Effector memory CD4-positive, alpha-beta T cell (primary cell): ENCODE measurements at places on chromosomes 13 and 19.
A peak's percentile ranks its signal among the peaks of the same experiment; 100 is the strongest.

DNA sequence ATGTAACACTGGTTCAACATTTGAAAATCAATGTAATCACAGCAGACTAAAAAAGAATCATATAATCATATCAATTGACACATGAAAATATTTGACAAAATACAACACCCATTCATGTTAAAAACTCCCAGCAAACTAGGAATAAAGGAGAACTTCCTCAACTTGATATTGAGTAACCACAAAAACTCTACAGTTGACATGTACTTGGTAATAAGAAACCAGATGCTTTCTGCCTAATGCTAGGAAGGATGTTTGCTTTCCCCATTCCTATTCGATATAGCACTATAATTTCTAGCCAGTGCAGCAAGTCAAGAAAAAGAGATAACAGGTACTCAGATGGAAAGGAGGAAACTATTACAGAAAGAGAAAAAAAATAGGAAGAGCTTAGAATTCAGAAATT lies 26.9 kb downstream of the UFM1 start:
- DNase-seq = no peak

GRCh38 chr19:33496038-33496895 lies 25.3 kb downstream of the PEPD start:
- DNase-seq = no peak

DNA sequence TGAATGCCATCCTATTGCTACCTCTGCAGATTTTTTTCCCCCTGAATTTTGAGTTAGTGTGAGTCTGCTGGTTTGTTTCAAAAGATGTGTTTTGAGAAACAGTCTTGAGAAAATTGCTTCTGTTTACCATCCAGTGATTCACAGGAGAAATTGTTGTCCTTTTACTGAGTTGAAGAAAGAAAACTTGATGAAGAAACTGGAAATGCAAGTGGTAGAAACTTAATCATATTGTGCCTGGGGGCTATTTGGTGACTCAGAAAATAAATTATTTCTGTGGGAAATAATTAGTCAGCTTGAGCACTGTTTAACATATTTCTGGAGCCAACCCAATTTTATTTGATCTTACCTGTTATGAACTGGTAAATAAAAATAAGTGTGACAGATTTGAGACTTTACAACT lies 35.4 kb downstream of the PAN3 start:
- no peak for DNase-seq

DNA sequence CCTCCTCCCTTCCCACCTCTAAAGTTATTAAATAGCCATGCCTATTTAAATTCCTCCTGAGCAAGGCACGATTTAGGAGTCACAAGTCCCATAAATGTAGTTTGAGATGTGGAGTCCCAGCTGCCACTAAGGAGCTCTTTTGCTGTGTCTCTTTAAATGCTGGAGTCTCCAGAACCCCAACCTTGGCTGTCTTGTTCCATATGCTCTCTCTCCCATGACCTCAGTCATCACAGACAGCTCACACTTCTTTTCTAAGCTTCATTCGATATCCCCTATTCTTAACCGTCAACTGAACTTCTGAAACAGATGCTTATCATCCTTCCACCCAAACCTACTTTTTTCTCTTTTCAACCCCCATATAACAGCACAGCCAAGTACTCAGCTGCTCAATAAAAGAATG lies 197.1 kb downstream of the VWA8 start:
- DNase-seq = no peak

DNA sequence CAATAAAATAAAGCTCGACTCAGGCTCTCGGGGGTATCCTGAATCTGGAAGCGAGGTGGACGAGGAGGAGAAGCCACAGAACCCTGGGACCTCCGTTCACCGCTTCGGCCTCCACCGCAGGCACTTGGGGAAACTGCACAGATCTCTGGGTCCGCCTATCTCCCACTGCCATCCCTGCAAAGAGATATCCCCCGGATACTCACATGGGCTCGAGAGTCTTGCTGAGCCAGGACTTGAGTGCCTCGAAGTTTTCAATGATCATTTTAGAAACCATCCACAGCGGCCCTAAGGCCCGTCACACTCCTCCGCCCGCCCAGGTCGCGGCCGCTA lies 589 bp downstream of the RBM26 start:
- DNase-seq = peak; percentile 4

DNA sequence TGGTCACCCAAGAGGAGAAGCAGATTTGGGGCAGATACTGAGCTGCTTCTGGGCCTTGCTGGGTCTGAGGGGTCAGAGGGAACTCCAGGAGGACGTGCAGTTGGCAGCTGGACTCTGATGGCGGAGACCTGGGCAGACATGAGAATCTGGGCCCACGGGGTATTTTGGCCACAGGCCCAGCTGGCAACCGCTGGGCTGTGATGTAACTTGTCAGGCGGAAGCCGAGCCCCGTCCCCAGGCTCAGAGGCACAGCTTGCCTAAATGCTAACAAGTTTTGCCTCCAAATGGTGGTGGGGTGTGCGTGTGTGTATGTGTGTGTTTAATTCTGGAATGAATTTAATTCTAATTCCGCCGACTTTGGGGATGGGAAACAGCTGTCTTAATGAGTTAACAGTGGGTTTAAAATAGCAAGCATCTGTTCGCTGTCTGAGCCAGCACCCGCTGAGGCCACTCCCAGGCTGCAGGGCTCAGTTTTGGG lies 11.6 kb downstream of the ZNRF4 start:
- no peak for DNase-seq

DNA sequence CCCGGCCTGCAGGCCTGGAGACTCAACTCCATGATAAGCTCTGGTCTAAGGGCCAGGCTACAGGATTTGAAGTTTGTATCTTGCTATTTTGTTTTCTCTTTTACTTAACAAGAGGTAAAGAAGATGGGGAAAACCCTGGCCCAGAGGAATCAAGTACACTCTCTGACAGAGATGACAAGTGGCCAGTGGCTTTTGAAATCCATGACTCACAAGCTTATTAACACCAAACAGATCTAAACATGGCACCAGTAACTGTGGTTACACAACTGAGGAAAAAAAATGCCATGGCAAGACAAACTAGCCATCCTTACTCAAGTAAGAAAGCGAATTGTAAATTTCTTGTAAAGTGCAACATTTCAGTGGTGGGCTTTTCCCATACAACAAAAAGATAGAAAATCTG lies 72.6 kb upstream of the SERTM1 start:
- no peak for DNase-seq

DNA sequence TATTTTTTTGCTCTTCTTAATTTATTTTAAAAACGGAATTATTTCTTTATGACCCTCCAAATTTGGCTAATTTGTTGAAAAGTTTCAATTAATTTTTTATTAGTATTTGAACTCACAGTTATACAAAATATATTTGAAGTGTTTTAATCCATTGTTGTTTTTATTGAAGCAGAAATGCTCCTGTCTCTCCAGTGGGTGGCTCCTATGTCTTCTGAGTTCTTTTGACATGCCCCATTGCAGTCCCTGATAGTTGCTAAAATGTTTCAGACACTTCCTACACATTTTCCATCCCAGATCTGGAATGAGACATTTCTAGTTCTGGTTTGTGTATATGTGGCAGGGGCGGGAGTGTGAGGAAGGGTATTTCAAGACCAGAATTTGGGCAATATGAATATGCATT lies 579.4 kb upstream of the PRR20A start:
- no peak for DNase-seq

DNA sequence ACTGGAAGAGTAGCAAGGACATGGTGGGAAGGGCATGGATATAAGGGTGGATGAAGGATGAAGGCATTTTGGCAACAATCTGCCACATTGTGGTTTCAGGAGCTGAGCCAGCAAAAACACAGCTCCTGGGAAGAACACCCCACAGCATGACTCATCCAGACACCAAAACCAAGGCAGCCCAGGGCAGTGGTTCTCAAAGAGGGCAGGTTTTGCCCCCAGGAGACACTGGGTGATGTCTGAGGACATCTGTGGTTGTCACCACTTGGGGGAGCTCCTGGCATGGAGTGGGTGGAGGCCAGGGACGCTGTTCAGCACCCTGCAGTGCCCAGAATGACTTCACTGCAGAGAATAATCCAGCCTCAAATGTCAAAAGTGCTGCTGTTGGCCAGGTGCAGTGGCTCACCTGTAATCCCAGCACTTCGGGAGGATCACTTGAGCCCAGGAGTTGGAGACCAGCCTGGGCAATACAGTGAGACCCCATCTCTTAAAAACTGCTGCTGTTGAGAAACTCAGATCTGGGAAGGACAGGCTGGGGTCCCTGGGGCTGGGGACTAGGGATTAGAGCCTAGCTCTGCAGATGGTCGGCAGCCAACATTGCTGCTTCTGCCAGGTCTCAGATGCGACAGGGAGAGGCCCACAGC lies 16.1 kb downstream of the ZFR2 start:
- DNase-seq = no peak

- DNase-seq = no peak
Observed at GRCh38 chr19:35852029-35852780, at the start of gene NPHS1. Gene NPHS1 (minus strand): TSS chr19:35852504. CDS start chr19:35851837, 667 bp downstream.
